Stimulated activated CD4-positive, alpha-beta T cell treated with anti-CD3 and anti-CD28 coated beads, Interleukin-12 subunit alpha, Interleukin-12 subunit beta, amount 100 ng/mL, for 48 hours (primary cell): ENCODE measurements at places on chromosomes 4 and X.
A peak's percentile ranks its signal among the peaks of the same experiment; 100 is the strongest.

- DNase-seq = no peak
Observed at GRCh38 chr4:99617374-99617773, 40.3 kb downstream of the C4orf54 start.

DNA sequence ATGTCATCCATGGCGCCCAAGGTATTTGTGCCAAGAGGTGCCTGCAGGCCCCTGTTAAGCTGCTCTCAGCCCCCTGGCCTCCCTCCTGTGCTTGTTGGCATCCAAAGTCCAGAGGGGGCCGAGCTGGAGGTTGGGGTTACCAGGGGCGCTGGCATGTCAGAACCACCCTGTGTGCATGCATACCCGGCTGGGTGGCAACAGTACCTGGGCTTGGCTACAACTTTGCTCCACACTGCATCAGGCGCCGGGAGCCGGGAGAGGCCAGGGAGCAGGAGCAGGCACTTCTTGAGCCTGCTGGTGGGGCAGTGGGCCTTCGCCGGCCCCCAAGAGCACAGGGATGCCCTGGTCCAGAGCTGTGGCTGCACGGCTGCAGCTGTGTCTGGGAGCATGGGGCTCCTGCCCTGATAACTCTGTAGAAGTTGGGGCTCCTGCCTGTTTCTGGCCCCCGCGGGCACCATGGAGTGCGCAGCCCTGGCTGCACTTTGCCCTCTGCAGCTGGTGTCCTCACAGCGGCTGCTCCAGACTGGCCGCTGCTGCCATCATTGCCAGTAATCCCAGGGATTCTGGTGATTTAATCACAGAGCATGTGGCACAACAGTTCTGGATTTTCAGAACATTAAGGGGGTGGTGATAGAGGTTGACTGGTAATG lies 130.3 kb downstream of the ARHGAP10 start:
- DNase-seq = no peak

DNA sequence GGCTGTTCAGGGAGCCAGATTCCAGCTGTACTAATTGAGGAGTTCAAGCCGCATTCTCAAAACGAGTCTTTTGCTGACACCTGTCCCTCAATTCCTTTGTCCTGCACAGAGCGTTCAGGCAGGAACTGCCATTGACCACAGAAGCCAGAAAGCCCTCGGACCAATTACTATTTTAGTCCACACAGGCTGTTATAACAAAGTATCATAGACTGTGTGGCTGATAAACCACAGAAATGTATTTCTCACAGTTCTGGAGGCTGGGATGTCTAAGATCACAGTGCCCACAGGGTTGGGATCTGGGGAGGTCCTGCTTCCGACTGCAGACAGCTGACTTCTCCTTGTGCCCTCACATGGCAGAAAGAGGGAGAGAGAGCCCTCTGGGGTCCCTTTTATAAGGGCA lies 119.8 kb upstream of the ATP6AP2 start:
- no peak for DNase-seq

DNA sequence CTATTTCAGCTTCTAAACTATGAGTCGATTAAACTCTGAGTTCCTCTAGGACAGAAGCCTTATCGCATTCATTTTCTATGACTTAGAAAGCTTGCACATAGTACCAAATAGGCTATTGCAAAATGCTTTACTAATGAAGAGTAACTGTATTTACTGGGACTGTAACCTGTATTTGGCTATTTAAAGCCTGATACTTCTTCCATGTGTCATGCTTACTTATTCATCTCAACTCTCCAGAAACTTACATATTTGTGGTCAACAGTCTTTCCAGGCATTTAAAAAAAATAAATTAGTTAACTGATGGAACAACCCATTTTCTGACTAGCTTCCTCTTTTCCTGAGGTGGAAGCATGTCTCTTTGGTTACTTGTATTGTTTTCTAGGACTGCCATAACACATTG lies 467.9 kb downstream of the PCDH11X start:
- DNase-seq = no peak

DNA sequence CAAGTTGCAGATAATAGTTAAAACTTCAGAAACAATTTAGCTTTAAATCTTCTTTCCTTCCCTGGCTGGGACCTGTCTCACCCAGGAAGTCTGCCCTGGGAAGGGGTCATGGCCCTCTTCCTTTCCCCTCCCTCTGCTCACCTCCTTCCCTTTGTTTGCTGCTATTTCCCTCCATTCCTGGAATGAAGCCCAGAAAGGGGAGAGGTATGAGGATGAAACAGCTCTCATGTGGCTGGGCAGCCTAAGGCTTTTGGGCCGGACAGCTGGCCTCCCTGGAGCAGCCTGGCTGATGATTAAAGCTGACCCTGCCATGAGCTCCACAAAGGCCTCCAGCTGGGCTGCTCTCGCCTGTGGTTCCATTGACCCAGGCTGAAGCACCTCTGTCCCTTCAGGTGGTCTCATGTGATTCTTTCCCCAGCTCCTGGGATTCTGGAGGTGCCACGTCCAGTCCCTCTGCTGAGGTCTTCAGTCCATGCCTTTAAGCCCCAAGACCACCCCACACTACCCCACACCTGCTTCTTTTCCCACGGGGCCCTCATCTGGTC lies 202.1 kb downstream of the PTTG2 start:
- DNase-seq = no peak

GRCh38 chrX:153635788-153636668 lies 11.0 kb upstream of the DUSP9 start:
- DNase-seq = peak; percentile 11

GRCh38 chr4:83405844-83406816 lies 49.5 kb downstream of the HELQ start:
- DNase-seq = no peak
